Gastroesophageal sphincter (tissue), 4 donors: ENCODE measurements at places on chromosomes 11 and 22. TPM values are rescaled to one million over a fixed set of nuclear protein-coding genes. Genes with fewer than 3 reads are reported as not detected.

GRCh38 chr22:43428005-43428485, 16.2 kb downstream of the MPPED1 start:
- ATAC-seq, result no peak

- ATAC-seq, result no peak
These were observed 52.1 kb upstream of the RASD2 start for GRCh38 chr22:35488513-35488912.

Gene PRR5L
- 2.8 TPM for total RNA-seq

Gene PHF21B
- 0.31 TPM for total RNA-seq

GRCh38 chr11:92948116-92948515, 21.3 kb upstream of the MTNR1B start:
- no peak for ATAC-seq

GRCh38 chr11:23494981-23495380, 634.7 kb upstream of the CCDC179 start:
- ATAC-seq, result no peak

Gene RASL10A
- total RNA-seq, result not detected
